ENCODE measurements at places on chromosomes 12 and 14. TPM values are rescaled to one million over a fixed set of nuclear protein-coding genes. Genes with fewer than 3 reads are reported as not detected.

ACOT6 gene
- total RNA-seq, result not detected

GRCh38 chr12:98369581-98369980 is 145.8 kb upstream of the TMPO start:
- no peak for DNase-seq

GRCh38 chr12:84550518-84550917 is 362.1 kb downstream of the SLC6A15 start:
- no peak for DNase-seq

- DNase-seq, result no peak
Measured at GRCh38 chr12:43884683-43885410, 49.0 kb downstream of the TMEM117 start.

DNA sequence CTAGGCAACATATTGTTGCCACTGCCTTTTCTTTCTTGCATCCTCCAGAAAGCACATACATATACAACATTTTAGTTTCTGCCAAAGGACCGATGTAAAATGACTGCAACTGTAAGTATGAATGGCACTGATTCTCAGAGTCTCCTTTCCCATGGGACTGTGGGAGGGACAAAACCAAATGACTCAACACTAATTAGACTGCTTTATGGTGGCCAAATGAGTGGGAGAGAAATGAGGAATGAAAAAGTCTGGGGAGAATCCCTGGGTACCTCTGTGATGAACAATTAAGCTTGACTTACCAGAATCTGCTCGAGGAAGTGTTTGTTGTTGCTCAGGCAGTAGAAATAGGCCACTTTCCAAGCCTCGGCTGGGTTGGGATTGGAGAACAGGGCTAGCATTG is 10.1 kb downstream of the ZFYVE26 start:
- DNase-seq, result no peak
